ENCODE measurements at places on chromosomes 1 and 21.
A peak's percentile ranks its signal among the peaks of the same experiment; 100 is the strongest.

GRCh38 chr1:10057343-10057742 lies 24.6 kb downstream of the UBE4B start:
- no peak for ATAC-seq
- peaks cover 22% of the 10 kb centered on the region for H3K36me3 ChIP-seq
- no peak overlapping the region for H3K4me3 ChIP-seq

DNA sequence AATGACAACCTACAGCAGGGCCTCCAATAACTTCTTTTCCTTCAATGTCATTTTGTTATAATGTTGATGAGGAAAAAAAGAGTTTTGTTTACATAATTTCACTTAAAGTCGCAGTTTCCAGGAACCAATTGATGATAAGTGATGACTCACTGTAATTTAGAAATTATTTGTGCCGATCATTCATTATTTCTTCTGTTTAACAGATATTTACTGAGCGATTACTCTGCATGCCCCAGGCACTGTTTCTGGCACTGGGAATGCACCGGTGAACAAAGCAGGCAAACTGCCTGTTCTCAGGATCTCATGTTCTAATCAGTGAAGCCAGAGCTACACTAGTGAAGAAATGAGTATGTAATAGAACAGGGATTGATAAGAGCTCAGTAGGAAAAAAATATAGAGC lies 403.4 kb downstream of the NTNG1 start:
- no peak for ATAC-seq
- H3K27me3 ChIP-seq, result peaks cover 16% of the 10 kb centered on the region
- no peaks in the 10 kb centered on the region for H3K36me3 ChIP-seq
- no peak overlapping the region for H3K4me3 ChIP-seq

DNA sequence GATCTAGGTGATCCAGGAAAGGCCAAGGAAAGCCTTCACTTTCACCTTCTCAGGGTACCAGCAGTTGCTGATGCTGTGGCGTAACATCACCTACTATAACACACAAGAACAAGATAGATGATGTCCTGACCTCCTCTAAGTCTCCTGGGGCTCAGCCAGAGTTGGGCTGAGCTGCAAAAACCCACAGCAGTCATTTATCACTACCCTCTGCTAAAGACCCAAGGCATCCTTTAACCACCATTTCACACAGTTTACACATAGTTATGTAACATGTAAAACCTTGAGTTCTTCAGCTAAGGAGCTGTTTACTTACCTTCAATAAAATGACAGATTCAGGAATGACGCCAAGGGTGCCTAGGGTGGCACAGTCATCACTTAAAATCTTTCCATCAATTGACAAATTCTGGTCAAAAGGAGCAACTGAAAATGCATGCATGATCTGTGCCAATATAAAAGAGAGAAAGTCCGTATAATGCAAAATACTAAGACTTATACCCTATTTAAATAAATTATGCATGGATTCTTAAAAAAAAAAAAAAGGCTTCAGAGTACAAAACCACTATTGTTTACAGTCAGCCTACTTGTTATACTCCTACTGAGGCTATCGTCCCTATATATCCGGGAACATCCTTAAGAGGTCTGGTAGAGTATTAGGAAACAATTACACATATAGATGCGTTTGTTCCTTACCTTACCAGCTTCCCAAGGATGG lies 20.7 kb upstream of the RAP1GAP start:
- peaks cover 100% of the 10 kb centered on the region for H3K36me3 ChIP-seq
- no peak for ATAC-seq
- H3K27ac ChIP-seq, result no peak overlapping the region
- no peaks in the 10 kb centered on the region for H3K4me1 ChIP-seq
- H3K4me3 ChIP-seq, result no peak overlapping the region

DNA sequence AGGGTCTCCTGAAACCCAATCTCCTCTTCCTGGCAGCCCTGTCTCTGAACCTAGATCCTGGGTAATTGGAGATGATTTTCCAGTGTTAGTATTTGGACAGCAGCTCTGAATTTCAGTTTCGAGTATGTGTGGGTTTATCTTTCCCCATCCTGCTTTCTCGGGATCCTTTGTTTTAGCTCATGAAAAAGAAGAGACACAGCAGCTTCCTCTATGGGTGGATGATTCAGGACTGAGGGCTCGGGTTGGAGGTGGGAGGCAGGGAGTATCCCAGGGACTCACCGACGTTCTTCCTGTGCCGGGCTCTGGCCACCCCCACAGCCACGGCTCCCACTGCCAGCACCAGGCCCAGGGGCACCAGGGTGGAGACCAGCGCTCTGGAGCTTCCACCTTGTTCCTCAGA lies 10.4 kb upstream of the FCMR start:
- H3K36me3 ChIP-seq, result no peaks in the 10 kb centered on the region
- H3K4me1 ChIP-seq, result peaks cover 21% of the 10 kb centered on the region
- no peak for ATAC-seq

DNA sequence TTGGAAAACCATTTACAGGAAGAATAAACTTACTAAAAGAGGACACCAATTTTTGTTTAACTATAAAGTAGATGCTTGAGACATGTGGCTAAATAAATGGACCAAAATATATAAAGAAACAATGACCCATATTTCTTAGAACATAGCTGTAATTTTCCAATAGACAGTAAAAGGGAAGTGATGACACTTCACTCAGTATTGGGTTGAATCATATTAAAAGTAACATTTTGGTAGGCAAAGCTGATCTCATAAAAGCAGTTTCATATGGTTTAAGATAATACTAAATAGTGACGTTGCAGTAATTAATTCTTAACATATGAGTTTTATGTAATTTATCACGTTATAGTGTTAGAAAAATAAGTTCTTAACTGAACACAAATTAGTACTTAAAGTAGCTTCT lies 308.9 kb upstream of the RUNX1 start:
- peak overlapping the region; percentile 82 for H3K27ac ChIP-seq
- ATAC-seq, result peak; percentile 95
- peaks cover 15% of the 10 kb centered on the region for H3K4me1 ChIP-seq
- H3K36me3 ChIP-seq, result no peaks in the 10 kb centered on the region
- no peaks in the 10 kb centered on the region for H3K27me3 ChIP-seq
- peak overlapping the region; percentile 40 for H3K4me3 ChIP-seq

- no peak overlapping the region for H3K27ac ChIP-seq
- peaks cover 23% of the 10 kb centered on the region for H3K27me3 ChIP-seq
- no peak for ATAC-seq
- H3K4me3 ChIP-seq, result no peak overlapping the region
- no peaks in the 10 kb centered on the region for H3K36me3 ChIP-seq
These were observed 63.6 kb downstream of the EPHB2 start for GRCh38 chr1:22773981-22774832.

DNA sequence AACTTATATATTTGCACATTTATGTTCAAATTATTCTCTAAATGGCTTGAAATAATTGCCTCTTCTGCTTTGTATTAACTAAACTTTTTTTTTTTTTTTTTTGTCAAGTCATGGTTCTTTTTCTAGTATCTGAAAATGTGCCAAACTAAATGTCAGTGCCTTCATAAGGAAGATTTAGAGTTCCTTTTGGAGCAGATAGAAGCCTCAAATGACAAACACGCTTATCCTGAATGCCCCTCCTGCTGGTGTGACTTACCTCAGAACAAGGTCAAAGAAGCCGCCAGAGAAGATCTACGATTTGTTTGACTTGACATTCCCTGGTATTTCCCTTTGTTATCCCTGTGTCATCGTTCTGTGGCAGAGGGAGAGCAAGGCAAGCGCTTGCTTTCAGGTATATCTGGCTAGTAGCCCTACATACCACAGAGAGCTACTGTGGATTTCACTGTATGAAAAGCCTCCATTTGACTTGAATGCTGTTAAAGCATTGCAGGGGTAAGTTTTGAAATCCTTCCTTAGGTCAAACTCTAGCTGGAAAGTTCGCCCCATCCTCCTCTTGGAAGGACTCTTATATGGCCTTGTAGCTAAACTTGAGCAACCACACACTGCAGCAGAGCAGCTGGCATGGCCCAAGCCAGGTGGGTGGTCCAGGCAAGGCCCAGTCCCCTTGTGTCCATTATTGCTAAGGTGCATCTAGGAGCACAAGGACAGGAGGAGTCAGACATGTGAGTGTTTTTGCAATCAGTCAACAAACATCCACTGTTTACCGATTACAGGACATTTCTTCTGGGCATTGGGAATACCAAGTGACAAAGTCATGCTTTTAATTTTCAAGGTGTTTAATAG lies 285.4 kb upstream of the USP25 start:
- no peak overlapping the region for H3K27ac ChIP-seq
- no peaks in the 10 kb centered on the region for H3K36me3 ChIP-seq
- H3K27me3 ChIP-seq, result no peaks in the 10 kb centered on the region
- no peak overlapping the region for H3K4me3 ChIP-seq
- no peak for ATAC-seq
